NAMALWA (cell line): ENCODE measurements at places on chromosomes 12 and 14.

DNA sequence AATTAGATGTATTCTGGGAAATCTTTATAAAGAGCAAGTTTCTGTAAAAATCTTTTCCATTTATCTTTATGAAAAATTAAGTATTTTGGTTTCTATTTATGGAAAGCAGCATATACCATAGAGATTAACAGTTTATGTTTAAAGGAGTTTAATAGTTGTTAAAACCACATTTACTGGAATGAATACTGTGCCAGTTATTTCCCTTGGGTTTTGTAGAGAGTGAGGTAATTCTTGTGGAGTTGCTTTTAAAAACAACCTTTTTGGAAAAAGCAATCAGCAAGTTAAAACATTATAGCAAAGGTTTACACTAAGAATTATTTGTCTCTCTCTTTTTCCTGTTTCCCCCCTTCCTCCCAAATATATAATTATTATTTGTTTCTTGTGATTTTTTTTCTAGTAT, 34.9 kb downstream of the AEBP2 start:
- no peak for DNase-seq

DNA sequence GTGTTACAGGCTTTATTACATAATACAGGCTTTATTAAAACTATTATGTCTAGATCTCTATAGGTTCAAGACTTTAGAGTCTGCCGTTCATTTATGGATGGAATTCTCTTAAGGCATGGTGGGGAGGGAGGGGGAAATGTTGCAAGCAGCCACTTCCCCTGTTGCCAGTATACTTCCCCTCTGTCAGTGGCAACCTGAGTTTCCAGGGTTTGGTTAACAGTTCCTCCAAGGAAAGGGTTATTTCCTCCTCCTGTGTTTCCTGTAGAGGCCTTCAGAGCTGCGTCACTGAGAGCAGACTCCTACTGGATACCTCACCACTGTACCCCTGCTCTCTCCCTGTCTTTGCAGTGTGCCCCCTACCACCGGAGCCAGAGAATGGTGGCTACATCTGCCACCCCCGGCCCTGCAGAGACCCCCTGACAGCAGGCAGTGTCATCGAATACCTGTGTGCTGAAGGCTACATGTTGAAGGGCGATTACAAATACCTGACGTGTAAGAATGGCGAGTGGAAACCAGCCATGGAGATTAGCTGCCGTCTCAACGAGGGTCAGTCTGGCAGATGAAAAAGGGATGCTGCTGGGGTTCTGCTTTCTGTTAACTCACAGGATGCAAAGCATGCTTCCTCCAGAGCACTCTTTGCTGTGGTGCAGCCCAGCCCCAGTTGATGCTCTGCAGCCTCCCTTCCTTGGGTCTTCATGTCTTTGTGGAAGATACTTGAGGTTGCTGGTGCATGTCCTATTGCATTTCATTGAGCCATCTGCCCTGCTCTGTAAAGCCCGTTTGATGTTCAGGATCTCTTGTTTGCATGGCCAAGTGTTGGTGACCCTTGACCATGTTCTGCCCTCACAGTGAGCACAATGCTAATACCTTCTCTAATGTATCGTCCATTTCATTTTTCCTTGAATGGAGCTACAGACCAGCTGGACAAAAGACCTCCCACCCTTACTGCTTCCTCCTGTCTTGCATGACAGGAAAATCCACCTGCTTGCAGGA, 63.6 kb upstream of the SRSF5 start:
- DNase-seq, result no peak

GRCh38 chr12:49440035-49440434, 72.8 kb downstream of the SPATS2 start:
- DNase-seq, result no peak

GRCh38 chr14:59631237-59631636, 54.6 kb upstream of the CCDC175 start:
- peak; percentile 5 for DNase-seq

DNA sequence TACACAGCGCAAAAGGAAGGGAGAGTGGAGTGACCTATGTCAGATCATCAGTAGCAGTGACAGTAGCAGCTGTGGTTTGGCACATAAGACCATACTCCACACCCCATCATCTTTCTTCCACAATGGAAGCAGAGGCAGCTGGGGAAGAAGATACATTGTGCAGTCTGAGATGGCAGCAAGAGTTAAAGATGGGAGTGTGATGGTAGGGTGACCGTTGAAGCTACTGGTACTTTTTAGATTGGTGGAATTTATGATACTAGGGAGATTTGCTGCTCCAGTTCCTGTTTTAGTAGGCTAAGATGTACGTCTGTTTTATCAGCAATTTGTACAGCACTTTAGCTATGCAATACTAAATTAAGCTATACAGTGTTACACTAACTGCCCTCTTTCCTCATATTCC, 291.0 kb downstream of the FUT8 start:
- no peak for DNase-seq

DNA sequence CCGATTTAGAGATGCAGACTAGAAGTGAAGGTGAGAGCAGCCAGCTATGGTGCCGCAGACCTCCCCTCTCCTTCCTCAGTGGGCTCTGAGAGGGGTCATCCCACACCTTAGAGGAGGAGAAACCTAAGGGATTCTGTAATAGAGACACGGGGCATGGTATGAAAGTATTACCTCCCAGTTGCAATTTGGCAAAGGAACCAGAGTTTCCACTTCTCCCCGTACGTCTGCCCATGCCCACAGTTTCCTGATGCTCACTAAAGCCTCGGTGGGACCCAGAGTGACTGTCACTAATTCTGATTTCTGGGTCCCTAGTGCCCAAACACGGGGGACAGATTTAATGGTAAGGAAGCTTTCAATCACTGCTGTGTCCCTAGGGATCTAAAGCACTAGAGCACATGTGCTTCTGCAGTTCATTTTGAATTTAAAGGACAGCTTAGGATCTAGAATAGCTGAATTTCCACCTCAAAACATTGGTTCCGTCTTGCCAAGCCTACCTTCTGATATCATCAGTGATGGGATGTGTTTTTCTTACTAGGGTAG, 44.1 kb downstream of the DAD1 start:
- DNase-seq, result no peak

DNA sequence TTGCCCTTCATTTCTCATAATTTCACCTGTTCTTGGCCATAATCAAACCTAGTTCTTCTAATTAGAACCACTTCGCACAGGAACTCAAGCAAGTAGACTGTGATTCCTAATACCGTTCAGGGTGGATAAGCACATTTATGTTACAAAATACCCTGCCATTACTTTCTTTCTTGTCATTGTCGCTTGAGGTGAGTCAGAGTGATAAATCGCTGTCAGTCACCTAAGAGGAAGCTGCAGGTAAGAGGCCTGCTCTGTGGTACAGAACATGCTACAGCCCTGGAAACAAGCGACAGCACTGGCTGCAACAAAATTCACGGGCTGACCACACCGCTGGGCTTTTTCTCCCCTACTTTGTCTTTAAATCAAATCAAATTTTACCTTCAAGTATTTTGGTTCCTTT, 218.2 kb downstream of the ANO6 start:
- DNase-seq, result no peak

- DNase-seq, result no peak
Measured at GRCh38 chr12:79897617-79898016, 37.3 kb downstream of the PPP1R12A start.

DNA sequence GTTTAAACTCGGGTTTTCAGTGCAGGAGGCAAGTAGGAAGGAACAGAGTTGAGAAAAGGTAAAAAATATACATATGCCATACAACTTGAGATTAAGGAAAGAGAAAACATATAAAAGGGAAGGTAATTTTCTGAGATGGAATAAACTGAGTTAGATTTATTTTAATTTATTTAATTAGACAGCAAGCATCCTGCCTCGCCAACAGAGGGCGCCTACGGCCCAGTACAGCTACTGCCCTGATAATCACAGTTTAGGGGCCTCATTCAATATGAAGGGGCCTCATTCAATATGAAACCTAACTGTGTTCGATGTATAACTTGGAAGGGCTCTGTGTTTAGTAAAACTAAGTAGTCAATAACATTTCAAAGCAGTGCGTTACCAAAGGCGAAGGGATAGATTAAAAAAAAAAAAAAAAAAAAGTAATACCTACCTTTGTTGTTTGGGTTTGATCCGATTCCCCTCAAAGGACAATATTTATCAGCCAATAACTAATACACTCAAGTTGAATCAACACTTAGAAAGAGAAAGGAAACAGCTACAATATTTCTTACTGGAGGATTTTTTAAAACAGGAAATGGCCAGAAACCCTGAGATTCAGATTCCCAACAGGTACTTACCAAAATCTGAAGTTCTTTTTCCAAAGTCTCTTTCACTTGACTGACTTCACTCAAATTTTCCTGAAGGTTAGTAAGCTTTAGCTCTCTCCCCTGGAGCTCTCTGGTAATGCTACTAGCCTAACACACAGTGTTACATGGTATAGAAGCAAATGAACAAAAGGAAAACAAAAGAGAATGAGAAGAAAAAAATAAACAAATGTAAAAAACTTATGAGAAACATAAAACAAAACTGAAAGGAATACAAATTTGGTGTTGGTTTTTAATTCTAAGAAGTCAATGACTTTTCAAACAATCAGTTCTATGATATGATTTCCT, 70.0 kb upstream of the VPS33A start:
- DNase-seq, result peak; percentile 66

GRCh38 chr12:73057428-73057827, 785.3 kb downstream of the TRHDE start:
- no peak for DNase-seq

DNA sequence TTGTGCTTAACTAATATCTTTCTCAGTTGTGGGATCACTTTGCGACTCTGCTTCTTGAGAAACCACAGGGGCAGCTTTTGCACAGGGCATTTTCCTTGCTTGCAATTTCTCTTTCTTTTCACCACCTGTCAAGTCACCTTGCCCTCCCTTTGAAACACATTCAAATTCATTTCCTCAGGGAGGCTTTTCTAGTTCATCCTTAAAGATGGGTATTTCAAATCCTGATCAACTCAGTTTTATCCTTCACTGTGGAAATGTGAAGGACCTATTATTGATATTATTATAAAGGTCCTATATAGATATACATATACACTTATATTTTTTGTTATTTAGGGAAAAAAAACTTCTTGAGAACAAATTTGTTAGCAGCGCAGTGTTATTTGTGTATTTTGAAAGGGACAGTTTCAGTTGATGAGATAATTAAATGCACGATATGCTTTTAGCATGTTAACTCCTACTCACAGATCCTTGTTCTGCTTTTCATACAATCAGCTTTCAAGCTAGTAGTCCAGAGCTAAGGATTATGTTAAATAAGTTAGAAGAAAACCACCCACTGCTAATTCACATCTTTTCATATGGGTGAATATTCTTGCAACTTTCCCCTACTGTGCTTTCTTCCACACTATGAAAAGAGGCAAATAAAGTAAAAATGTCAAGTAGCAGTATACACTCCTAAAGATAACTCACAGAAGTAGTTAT, 501.4 kb upstream of the RGS6 start:
- no peak for DNase-seq

GRCh38 chr12:44377443-44378187, 498.5 kb downstream of the NELL2 start:
- DNase-seq, result no peak

DNA sequence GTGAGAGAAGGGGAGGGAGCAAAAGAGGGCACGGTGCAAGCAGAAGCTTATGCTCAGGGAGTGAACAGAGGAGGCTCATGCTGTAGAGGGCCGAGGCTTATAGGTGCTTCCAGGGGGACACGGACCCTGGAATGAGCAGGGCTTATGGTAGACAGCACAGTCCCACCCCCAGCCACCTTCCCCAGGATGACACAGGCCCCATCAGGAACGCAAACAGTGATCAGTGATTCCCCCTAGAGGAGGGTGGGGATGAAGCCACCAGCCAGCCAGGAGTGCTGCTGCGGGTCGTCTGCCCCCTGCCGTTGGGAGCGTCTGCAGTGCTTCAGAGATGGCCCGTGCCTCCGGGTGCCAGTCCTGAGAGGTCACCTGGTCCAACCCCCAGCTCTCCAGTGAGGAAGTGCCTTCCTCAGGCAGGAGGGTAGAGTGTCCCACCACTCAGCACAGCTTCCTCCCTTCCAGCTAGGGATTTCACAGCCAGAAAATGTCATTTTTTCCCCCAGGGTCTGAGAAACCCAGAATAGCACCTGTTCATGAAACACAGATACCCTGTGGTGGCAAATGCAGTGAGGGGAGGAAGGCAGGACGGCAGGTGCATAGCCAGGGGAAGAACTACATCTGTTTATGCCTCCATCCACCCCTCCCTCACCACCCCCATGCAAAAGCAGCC, 60.7 kb downstream of the SLC6A12 start:
- peak; percentile 85 for DNase-seq

- DNase-seq, result no peak
Measured at GRCh38 chr12:77003246-77003645, 62.1 kb downstream of the E2F7 start.

- DNase-seq, result no peak
Measured at GRCh38 chr12:131456301-131457027, 254.4 kb upstream of the SFSWAP start.

DNA sequence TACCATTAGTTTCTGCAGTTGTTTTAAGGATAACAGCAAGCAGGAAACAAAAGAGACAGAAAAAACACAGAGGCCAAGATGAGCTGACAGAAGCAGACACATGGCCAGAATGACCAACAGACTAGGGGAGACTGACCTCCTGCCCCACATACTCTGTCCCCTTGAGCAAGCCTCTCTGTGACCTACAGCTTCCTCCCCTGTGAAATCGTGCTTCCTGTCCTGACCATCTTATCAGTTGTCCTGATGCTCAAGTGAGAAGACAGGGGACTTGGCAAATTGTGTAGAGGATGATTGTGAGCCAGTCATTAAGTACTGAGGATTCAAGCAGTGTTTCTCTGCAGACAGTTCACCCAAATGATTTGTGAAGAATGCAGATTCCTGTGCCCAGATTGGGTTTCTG, 229.0 kb downstream of the SLC41A2 start:
- DNase-seq, result no peak

DNA sequence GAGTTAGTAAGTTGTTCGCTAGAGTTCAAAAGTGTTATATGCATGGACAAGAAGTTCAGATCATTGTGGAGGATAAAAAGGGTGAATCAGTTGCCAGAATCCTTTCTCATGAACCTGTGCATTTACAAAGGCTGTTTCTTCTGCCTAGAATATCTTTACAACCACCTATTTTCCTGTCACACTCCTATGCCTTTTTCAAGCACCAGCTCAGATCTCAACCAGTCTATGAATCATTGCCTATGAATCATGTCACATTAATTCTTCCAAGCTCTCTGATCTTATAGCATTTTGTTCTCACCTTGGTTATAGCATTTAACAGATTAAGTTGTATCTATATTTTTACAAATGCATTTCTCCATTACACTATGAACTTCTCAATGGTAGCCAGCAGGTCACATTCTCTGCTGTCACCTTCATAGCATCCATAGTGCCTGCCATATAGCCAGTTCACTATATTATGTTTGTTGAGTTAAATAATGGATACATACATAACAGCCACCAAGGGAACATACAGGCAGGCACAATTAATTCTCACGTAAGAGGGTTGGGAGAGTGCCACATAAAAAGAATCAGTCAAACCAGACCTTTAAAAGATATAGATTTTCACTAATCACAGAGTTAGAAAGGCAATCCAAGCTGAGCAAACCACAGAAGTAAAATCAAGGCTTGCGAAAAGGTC, 573.0 kb downstream of the FOXG1 start:
- no peak for DNase-seq
